NCI-H526 (cell line): ENCODE measurements at places on chromosomes 6 and 20.

DNA sequence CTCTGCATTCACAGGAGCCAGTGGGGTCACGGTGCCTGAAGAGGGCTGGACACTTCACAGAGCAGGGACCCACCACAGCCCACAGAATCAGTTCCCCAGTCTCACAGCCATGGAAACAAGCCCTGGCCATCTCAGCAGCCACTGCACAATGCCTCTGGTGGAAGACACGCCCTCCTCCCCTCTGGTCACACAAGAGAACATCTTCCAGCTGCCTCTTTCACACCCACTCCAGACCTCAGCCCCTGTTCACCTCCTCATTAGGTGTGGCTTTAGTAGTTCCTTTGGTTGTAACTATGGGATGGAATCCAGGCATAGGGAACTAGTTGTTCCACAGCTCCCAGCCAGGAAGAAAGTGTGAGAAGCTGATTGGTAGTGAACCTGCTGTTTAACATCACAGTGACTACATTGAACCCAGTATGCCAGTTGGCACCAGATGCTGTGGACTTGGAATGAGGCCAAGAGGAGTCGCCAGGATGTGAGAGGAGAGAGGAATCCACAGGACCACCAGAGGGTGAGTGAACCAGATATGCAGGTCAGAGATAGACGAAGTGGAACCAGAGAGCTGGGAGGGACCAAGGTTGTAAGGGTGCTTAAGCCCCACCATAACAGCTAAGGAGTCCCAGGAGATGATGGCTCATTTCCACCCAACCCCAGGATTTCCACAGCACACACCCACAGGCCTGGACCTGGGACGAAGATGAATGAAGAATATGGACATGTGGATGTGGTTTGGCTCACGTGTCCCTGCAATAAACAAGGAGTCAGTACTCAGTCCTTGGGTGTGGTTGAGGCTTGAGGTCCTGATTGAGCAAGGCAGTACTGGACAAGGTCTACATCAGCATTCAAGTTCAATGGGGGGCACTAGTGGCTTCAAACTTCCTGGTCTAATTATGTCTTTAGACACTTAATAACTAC, 8.8 kb upstream of the BTN3A3 start:
- DNase-seq: no peak

- no peak for DNase-seq
Measured at GRCh38 chr6:165926378-165926777, 241.3 kb downstream of the TBXT start.

- no peak for DNase-seq
Measured at GRCh38 chr20:112396-112795, 24.9 kb downstream of the DEFB125 start.

GRCh38 chr6:18039481-18039880, 52.0 kb upstream of the KIF13A start:
- DNase-seq: no peak

GRCh38 chr20:51810155-51811041, 8.1 kb upstream of the SALL4 start:
- DNase-seq: no peak

DNA sequence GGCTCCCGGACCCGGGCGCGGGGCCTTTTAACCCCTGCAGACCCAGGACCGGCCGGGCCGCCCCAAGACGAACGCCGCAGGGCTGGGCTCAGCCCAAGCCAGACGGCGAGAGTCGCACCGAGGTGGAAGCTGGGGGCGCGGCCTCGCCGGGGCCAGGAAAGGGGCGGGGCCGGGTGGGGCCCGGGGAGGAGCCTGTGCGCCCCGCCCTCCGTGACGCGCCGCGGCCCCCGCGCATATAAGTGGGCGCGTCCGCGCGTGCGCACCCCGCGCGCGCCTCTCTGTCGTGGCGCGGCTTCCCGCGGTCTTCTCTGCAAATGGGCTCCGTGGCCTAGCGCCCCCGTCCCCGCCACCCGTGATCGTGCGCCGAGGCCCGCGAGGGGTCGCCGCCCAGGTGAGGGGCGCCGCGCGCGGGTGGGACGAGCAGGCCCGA, at the start of gene PPDPF:
PPDPF (plus strand) TSS at position 262 of the 430 bp plus-strand sequence. CDS start 544 bp downstream, outside the sequence.
- DNase-seq: peak; percentile 88

DNA sequence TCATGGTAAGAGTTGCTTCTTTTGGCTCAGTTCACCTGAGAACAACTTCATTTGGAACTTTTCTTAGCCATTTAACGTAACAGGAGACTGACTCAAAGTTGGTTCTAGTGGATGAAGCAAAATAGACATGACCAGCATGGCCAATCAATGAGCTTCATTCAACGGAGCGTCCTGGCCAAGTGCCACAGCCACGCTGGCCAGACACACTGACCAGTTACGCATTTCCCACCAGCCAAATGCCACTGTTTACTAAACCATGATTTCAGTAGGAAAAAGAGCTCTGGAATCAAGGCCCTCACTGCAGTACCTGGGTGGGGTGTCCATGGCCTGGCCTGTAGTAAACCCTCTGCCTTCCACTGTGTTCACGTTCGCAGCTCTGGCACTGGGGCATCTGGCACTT, 80.4 kb downstream of the POPDC3 start:
- no peak for DNase-seq

- DNase-seq: no peak
Measured at GRCh38 chr20:969868-970267, 32.2 kb downstream of the RSPO4 start.

DNA sequence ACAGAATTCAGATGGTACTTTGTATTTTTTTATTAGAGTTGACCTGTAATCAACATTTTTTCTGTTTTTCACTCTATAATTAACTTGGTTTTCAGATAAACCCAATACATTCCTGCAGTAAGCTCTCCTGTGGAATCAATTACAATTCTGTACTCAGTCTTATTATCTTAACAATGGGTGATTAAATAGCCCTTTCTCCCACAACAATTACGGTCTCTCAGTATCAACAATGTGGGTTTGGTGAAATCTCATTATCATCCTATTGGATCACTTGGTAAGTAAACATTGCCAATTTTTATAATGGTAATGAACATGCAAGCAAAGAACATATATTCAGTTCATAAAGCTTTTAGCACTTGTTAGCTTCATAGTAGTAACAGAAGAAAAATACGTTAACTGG, 438.9 kb upstream of the EPHA7 start:
- DNase-seq: no peak

GRCh38 chr6:13643125-13643524, 28.0 kb downstream of the NOL7 start:
- no peak for DNase-seq

DNA sequence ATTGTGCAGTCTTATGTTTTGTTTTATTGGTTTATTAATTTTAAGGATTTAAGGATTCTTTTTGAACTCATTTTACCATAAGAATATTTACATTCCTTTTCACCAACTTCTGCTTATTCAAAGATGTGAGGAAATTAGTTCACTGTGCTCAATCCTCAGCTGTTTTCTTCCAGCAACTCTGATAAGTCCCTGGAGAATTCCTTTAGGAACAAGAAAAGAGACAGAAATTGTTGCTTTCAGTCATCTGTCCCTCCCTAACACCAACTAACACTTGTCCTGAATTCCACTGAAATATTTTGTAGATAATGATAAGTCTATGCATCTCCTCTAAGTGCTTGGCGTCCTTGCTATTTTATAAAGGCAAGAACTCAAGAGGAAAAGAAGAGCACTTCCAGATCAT, 334.8 kb upstream of the MARCKS start:
- DNase-seq: no peak

- no peak for DNase-seq
Measured at GRCh38 chr6:48990739-48991138, 472.3 kb downstream of the MMUT start.

DNA sequence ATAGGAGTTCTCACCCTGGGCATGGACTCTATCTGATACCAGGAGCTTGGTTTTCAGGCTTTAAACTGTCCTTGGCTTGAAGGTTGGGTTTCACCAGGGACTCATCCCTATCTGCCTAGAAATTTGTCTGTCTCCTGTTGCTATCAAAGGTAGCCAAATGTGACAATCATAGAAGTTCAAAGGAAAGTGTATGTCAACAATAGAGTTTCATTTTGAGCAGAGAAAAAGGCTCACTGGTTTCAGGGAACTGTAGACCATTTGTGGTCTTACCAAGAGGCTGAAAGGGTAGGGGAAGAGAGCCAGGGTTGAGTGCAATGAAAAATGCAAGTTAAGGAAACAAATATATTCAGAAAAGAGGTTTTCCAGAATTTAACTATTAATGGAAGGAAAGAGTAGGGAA, 966.8 kb upstream of the CITED2 start:
- DNase-seq: no peak

GRCh38 chr20:53735536-53736050, 142.0 kb upstream of the ZNF217 start:
- DNase-seq: peak; percentile 18

DNA sequence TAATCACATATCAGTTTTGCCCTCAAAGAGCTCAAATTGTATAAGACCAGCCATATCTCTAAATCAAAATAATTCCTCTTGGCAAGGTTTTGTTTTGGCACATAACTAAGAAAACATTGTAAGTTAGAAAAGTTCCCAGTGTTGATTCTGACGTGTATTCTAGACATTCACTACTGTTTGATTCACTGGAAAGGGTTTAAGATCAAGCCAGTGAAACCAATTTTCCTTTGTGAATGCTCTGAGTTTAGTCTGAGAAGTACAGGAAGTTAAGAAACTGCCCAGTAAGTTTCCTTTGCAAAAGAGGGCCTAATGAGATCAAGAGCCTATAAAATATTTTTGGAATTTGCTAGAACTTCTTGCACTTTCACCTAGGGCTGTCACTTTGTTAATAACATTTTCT, 143.0 kb downstream of the FNDC1 start:
- no peak for DNase-seq

GRCh38 chr6:20433321-20433720, 31.6 kb downstream of the E2F3 start:
- no peak for DNase-seq

DNA sequence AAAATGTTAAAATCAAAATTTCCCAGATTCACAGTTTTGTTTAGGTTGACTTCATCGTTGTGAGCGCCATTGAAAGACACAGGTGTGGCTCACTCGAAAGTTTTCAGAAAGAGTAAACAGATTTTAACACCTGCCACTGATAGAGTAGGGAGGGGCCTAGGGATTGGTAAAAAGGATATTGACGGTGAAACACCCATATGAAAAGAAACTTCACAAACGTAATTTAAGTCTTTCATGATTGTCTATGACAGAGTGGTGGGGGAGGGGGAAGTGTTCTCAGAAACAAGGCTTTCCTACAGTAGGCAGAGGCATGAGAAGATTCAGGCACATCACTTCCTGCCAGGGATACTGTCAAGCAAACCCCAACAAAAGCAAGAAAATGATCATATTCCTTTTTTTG, 101.4 kb downstream of the PERP start:
- no peak for DNase-seq

DNA sequence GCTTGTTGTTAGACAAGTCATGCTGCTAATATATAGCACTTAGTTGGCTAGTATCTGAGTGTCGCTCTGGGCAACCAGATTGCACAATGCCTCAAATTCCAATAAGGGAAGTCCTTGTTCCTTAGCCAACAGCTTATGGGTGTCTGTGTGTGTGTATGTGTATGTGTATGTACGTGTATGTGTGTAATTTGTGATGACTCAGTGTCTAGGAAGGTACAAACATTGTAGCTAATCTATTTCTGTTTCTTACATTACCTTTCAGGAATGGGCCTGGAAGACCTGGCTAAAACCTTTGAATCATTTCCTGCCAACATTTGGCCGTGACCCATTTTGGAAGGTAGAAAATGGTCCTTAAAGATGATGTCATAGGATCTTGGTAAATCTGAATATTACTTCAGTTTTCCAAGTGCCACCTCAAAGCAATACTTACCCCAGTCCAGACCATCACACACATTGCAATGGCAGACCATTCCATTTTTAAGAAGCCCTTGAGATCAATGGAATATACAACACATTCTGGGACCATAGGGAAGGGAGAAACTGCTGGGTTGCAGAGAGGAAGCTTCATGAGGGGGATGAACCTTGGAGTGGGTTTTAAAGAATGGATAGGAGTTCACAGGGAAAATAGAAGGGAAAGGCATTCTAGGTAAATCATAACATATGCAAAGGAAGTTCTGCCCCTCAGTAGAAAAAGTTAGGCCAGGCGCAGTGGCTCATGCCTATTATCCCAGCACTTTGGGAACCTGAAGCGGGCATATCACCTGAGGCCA, 25.1 kb downstream of the NEDD9 start:
- no peak for DNase-seq

GRCh38 chr6:6911391-6911790, 196.4 kb upstream of the RREB1 start:
- DNase-seq: no peak

- DNase-seq: no peak
Measured at GRCh38 chr6:9795880-9796279, 619.0 kb downstream of the TFAP2A start.

GRCh38 chr6:43013843-43014433, at the start of the genes KLHDC3 and MEA1:
TSS of gene KLHDC3 (plus strand) at chr6:43014249. CDS start at chr6:43017193, 2,944 bp downstream.
TSS of gene MEA1 (minus strand) at chr6:43013946. CDS start at chr6:43013813, 133 bp downstream.
- peak; percentile 99 for DNase-seq

DNA sequence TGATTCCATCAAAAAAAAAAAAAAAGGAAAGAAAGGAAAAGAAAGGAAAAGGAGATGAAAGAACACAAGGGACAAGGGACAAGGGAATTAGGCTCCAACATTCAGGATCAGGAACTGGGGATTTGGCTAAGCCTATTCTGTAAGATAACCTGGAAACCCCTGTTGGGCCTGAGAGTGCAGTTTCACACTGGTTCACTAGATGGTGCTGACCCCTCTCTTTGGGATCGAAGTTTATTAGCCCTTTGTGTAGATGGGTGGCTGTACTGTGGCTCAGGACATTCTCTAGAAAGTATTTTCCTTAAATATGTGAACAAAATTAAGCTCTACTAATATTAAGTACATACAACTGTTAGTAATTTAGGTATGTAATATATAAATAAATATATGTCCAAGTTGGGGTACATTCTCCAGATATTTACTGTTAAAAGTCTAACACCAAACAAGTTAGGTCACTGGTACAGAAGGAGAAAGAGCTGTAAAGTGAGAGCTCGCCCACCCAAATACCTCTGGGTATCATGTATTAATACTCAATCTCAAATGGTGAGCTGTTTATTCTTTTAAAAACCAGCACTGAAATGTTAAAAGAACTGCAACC, 6.3 kb downstream of the OR2A4 start:
- DNase-seq: peak; percentile 2

DNA sequence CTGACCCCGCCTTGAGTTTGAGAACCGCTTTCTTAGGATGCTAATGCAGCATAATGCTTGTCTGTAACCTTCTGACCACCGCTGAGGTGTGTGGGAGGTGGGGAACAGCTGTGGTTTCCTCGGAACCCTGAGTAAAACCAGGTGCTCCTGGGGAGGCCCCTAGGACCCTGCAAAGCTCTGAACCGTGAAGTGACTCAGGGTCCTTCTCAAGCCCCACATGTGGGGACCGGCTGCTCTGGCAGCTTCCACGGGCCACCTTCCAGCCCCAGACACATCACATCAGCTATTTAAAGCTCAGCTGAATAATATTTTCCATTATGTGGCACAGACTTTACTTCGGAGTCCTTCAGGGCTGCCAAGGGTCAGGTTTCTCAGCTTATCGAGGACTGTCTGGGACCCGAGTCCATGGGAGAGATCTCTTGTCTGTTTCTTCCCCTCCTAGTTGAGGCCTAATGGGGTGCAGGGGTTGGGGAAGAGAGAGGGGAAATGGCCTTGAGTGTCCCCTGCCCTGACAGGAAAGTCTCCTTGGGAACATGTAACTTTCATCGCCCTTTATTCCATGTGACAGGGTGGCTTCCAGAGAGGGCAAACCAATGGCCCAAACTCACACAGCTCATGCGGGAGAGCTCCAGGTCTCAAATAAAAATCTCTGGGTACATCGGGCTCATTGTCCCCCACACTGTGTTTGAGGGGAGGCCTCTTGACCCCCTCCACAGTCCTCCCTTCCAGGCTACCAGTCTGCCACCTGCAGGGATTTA, 186.1 kb upstream of the SLC24A3 start:
- no peak for DNase-seq
